HepG2 (cell line): ENCODE measurements at places on chromosomes 7 and 10.

DNA sequence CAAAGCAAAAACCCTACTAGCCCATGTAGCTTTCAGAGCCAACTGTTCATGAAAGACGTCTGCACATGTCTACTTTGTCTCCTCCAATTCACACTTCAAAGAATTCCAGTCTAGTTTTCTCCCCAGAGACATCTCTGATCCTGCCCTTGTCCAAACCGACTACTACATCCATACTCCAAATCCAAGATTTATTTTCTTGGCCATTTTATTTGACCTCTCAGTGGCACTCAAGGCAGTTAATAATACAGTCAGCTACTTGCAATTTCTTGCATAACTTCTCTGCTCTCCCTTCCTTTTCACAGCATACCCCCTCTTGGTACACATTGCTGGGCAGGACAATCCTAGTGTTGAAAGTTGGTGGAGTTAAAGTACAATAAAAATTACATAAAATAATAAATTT lies 170.9 kb upstream of the INHBA start:
- H3K27ac ChIP-seq, result no peak overlapping the region
- no peaks in the 10 kb centered on the region for H3K27me3 ChIP-seq
- H3K4me1 ChIP-seq, result no peaks in the 10 kb centered on the region
- H3K36me3 ChIP-seq, result no peaks in the 10 kb centered on the region
- no peak for DNase-seq

DNA sequence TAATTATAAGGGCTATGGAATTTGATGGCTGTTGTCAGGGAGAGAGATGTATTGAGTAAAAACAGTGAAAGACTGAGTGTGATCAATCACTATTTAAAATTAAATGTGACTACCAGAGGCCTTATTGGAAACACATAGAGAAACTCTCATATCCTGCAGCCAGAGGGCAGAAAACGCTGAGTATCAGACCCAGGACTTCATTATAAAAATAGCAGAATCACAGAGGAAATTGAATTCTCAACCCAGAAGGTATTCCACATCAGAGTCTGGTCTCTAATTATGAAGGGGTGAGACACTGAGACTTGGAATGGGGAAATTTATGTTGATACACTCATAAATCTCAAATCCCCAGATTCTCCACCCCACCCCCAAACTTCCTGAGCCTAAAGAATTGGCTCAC lies 69.5 kb upstream of the IL6 start:
- H3K27me3 ChIP-seq, result no peaks in the 10 kb centered on the region
- H3K27ac ChIP-seq, result no peak overlapping the region
- H3K36me3 ChIP-seq, result no peaks in the 10 kb centered on the region

- no peaks in the 10 kb centered on the region for H3K4me1 ChIP-seq
- 0 out of 3 replicates have a peak, but pooled peaks cover 3% of the 10 kb centered on the region for H3K27me3 ChIP-seq
- DNase-seq, result no peak
- no peak overlapping the region for H3K27ac ChIP-seq
- no peaks in the 10 kb centered on the region for H3K36me3 ChIP-seq
These were observed 456.4 kb upstream of the PFKP start for GRCh38 chr10:2610946-2611345.

GRCh38 chr7:28432105-28432504 lies 19.8 kb downstream of the CREB5 start:
- no peaks in the 10 kb centered on the region for H3K4me1 ChIP-seq
- 0 out of 3 replicates have a peak, but pooled peaks cover 4% of the 10 kb centered on the region for H3K27me3 ChIP-seq
- no peak overlapping the region for H3K27ac ChIP-seq
- DNase-seq, result no peak
- no peak overlapping the region for H3K4me3 ChIP-seq

DNA sequence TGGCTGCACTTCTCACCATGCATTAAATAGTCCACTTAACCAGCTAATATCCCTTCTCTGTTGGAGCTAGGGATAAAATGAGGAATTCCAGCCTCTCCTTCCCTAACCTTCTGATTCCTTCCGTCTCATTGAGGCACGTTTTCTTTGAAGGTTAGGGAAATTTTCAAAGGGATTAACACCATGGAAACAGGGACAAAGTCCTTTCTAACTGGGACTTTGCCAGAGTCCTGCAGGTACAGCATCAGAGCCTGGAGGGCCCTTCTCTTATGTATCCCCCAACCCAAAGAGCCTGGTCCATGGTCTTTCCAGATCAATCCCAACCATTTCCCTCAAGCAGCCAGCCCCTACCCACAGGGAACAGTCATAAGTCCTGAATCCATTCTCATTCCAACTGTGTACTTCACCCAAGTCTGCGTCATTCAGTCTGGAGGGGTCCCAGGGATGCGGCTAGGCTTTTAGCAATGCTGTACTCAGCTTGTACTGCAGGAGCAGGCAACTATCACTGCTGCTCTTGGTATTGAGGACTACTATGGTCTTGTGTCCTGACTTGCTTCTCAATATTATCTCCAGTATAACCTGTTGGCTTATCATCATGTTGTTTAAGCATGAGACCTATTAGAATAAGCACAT lies 34.6 kb upstream of the CROT start:
- H3K27me3 ChIP-seq, result no peaks in the 10 kb centered on the region
- peaks cover 30% of the 10 kb centered on the region for H3K4me1 ChIP-seq
- peak; percentile 58 for DNase-seq
- H3K36me3 ChIP-seq, result no peaks in the 10 kb centered on the region
- H3K27ac ChIP-seq, result peak overlapping the region; percentile 43

- H3K27me3 ChIP-seq, result no peaks in the 10 kb centered on the region
- no peak overlapping the region for H3K4me3 ChIP-seq
- peak overlapping the region; percentile 98 for H3K27ac ChIP-seq
- H3K36me3 ChIP-seq, result no peaks in the 10 kb centered on the region
- peaks cover 65% of the 10 kb centered on the region for H3K4me1 ChIP-seq
- no peak for DNase-seq
These were observed 124.5 kb downstream of the CXCL12 start for GRCh38 chr10:44260286-44260928.

- H3K4me3 ChIP-seq, result no peak overlapping the region
- H3K4me1 ChIP-seq, result peaks cover 27% of the 10 kb centered on the region
- H3K27me3 ChIP-seq, result no peaks in the 10 kb centered on the region
- no peak for DNase-seq
- no peak overlapping the region for H3K27ac ChIP-seq
- no peaks in the 10 kb centered on the region for H3K36me3 ChIP-seq
These were observed 6.1 kb downstream of the MSMB start for GRCh38 chr10:46040004-46040403.

- no peaks in the 10 kb centered on the region for H3K4me1 ChIP-seq
- peaks cover 14% of the 10 kb centered on the region; the same call in 1 of the 2 replicates for H3K36me3 ChIP-seq
- no peaks in the 10 kb centered on the region for H3K27me3 ChIP-seq
- DNase-seq, result no peak
- no peak overlapping the region for H3K4me3 ChIP-seq
These were observed 88.0 kb downstream of the DOCK1 start for GRCh38 chr10:126993208-126993607.

DNA sequence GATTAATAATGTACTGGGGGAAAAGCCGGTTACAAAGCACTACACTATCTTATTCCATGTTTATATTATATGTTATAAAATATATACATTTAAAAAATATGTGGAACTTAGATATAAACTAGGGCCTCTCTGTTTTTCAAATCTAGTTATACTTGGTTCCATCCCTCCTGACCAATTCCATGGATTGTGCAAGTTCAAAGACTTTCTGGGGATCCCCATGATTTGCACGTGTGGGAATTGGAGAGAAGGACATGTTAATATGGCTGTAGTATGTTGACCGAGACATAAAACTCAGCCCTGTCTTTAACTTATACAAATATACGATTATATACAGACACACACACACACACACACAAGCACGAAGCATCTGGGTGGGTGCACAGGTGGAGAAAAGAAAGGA lies 18.8 kb upstream of the ECHDC3 start:
- H3K4me1 ChIP-seq, result peaks cover 58% of the 10 kb centered on the region
- DNase-seq, result no peak
- no peak overlapping the region for H3K4me3 ChIP-seq
- H3K36me3 ChIP-seq, result no peaks in the 10 kb centered on the region
- no peak overlapping the region for H3K27ac ChIP-seq
- H3K27me3 ChIP-seq, result no peaks in the 10 kb centered on the region

DNA sequence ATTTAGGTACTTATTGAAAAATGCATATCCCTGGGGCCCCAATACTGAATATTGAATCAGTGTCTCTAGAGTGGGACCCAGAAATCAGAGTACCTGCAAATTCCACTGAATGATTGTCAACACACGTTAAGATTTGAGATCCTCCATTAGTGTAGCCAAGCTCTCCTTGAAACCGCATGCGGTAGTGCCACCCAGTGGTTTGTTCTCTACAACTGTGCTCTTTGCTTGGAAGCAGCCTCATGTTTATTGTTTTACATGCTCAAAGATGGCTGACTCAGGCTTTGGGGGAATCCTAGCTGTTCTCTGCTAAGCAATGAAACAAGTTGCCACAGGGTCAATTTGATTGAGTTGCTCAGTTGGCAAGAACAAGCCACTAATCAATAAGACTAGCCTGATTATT lies 340.2 kb upstream of the CELF2 start:
- DNase-seq, result no peak
- no peak overlapping the region for H3K4me3 ChIP-seq
- H3K4me1 ChIP-seq, result no peaks in the 10 kb centered on the region
- no peak overlapping the region for H3K27ac ChIP-seq

GRCh38 chr7:91573405-91573804 lies 307.1 kb downstream of the MTERF1 start:
- no peaks in the 10 kb centered on the region for H3K27me3 ChIP-seq
- no peak overlapping the region for H3K4me3 ChIP-seq
- no peaks in the 10 kb centered on the region for H3K36me3 ChIP-seq
- H3K4me1 ChIP-seq, result peaks cover 21% of the 10 kb centered on the region
- no peak for DNase-seq

- H3K4me1 ChIP-seq, result no peaks in the 10 kb centered on the region
- no peak overlapping the region for H3K27ac ChIP-seq
- H3K36me3 ChIP-seq, result no peaks in the 10 kb centered on the region
- no peak overlapping the region for H3K4me3 ChIP-seq
- DNase-seq, result no peak
These were observed 210.9 kb downstream of the INHBA start for GRCh38 chr7:41491883-41492471.

DNA sequence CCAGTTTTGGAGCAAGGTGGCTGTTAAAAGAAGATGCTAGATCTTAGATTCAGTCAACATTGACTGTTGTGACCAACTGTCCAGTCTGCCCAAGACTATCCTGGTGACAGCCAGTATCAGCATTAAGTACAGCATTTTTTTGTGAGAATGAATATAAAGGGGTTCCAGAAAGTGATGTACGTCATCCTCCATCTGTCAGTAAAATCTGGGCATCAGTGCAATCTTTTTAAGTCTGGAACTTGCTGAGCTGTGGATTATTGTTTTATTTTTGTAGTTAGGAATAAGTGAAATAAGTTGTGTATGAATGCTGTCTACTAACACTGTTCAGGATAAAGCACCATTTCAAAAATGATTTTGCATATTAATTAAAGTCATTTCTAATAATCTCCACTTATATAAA lies 1020.0 kb upstream of the GHITM start:
- H3K27me3 ChIP-seq, result no peaks in the 10 kb centered on the region
- no peak overlapping the region for H3K27ac ChIP-seq
- no peaks in the 10 kb centered on the region for H3K36me3 ChIP-seq
- no peak for DNase-seq
- H3K4me1 ChIP-seq, result no peaks in the 10 kb centered on the region
- no peak overlapping the region for H3K4me3 ChIP-seq

DNA sequence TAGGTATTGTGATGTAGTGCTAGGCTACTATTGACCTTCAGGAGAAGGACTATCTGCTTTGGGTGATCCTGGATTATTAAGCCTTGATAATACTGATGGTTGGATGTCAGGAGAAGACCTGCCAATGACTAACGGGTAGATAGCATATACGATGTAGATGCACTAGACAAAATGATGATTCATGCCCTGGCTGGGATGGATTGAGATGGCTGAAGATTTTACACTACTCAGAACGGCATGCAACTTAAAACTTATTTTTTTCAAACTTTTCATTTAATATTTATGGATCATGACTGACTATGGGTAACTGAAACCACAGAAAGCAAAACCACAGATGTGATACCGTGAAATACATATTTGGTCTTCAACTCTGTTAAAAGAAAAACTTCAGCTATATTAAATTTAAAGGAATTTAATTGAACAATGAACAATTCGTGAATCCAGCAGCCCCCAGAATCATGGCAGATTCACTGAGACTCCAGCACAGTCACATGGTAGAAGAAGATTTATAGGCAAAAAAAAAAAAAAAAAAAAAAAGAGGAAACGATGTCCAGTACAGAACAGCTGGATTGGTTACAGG lies 124.6 kb upstream of the CDK13 start:
- H3K36me3 ChIP-seq, result no peaks in the 10 kb centered on the region
- H3K4me1 ChIP-seq, result no peaks in the 10 kb centered on the region
- no peak overlapping the region for H3K4me3 ChIP-seq
- H3K27ac ChIP-seq, result no peak overlapping the region

DNA sequence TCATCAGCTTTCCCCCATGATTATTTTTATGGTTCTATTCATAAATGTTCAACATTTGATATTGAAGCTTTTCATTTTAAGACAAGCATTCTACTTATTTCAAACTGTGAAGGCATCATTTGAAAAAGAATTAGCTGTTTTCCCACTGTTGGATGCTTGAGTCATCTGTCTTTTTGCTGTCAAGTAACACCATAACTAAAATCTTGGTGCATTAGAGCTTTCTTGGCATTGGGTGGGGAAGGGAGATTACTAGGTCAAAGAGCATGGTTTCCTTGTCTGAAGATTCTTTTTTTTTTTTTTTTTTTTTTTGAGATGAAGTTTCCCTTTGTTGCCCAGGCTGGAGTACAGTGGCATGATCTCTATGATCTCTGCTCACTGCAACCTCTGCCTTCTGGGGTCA lies 68.5 kb downstream of the CTBP2 start:
- H3K27me3 ChIP-seq, result peaks cover 3% of the 10 kb centered on the region; the same call in 1 of the 2 replicates
- no peaks in the 10 kb centered on the region; the same call in 1 of the 2 replicates for H3K4me1 ChIP-seq
- H3K4me3 ChIP-seq, result no peak overlapping the region
- H3K36me3 ChIP-seq, result no peaks in the 10 kb centered on the region
- H3K27ac ChIP-seq, result no peak overlapping the region

GRCh38 chr10:33965795-33966581 lies 631.5 kb upstream of the NRP1 start:
- H3K27me3 ChIP-seq, result no peaks in the 10 kb centered on the region
- no peak overlapping the region for H3K4me3 ChIP-seq
- DNase-seq, result peak; percentile 32
- peaks cover 11% of the 10 kb centered on the region; the same call in 1 of the 2 replicates for H3K4me1 ChIP-seq
- no peaks in the 10 kb centered on the region for H3K36me3 ChIP-seq
- H3K27ac ChIP-seq, result no peak overlapping the region

DNA sequence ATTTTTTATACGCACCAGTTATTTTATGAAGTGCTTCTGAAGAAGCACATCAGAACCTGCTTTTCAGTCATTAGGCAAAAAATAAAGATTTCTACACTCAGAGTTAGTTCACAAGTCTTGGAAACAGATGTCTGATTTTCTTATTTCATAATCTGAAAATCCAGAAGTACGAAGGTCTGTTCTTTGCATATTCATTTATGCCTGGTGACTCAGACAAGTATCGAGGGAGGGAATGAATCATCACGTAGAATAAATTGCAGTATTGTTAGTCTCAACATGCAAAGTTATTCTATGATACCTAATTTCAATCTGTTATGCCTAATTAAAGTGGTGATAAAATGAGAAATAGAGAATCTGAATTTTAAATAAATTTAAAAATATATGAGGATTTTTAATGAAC lies 113.6 kb upstream of the SEM1 start:
- DNase-seq, result no peak
- H3K4me1 ChIP-seq, result peaks cover 5% of the 10 kb centered on the region
- H3K27ac ChIP-seq, result no peak overlapping the region
- H3K36me3 ChIP-seq, result no peaks in the 10 kb centered on the region
- H3K4me3 ChIP-seq, result no peak overlapping the region
- H3K27me3 ChIP-seq, result no peaks in the 10 kb centered on the region

GRCh38 chr7:154879629-154880028 lies 123.3 kb downstream of the PAXIP1 start:
- H3K4me1 ChIP-seq, result no peaks in the 10 kb centered on the region
- no peaks in the 10 kb centered on the region for H3K36me3 ChIP-seq
- H3K4me3 ChIP-seq, result no peak overlapping the region
- DNase-seq, result no peak
